ENCODE measurements at places on chromosomes 13 and 19.
A peak's percentile ranks its signal among the peaks of the same experiment; 100 is the strongest.

- DNase-seq: peak; percentile 87
These were observed 15.0 kb downstream of the CIC start for GRCh38 chr19:42284066-42284501.

DNA sequence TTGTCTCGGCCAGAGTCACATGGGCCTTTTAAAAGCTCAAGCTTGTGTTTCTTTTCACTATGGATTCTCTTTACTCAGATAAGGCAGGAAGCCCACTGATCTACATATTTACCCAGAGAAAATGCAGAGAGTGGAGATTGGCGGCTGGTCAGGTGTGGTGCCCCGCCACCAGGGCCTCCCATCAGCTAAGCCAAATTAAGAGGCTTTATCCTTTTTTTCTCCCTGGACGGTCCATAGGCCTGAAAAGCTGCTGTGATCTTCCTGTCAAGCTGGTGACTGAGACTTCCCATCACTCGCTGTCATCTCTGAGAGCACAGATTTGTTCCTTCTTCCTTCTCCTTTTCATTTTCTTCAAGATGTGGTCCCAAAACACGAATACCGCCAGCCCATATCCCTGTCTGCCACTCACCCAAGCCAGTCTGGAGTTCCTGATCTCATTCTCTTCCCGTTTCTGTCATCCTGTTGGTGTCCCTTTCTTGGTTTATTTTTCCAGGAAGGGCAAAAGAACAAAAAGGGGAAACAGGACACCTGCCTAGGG, 1.9 kb downstream of the SAFB start:
- DNase-seq: no peak

DNA sequence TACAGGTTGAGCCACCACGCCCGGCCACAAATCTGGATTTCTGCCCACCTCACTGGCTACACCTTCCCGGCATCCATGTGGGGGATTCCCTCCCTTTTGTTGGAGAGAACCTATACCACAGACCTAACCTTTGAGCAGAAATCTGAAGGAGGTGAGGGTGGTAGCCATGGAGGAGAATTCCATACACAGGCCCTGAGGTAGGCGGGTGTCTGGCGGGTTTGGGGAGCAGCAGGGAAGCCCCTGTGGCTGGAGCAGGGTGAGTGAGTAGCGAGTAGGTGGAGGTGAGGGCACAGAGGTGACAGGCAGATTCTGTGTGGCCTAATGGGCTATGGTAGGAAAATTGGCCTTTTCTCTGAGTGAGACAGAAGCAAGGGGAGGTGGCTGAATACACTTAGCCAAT, 10.6 kb downstream of the EIF3K start:
- no peak for DNase-seq

DNA sequence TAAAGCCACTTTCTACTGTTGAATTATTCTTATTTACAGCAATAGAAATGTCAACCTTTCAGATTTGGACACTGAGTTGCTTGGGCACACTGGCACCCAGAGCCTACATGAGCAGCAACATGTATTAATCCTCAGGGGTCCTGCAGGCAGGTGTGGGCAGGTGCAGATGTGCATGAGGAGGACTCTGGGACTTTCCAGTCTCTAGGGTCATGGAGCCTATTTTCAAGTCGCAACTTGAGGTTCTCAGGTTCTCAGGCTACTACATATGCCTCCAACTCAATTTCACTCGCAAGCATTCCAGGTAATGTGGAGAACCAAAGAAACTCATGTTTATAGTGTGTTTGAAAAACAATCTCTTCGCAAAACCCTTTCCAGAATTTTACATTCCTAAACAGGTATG, 73.2 kb downstream of the STARD13 start:
- no peak for DNase-seq

DNA sequence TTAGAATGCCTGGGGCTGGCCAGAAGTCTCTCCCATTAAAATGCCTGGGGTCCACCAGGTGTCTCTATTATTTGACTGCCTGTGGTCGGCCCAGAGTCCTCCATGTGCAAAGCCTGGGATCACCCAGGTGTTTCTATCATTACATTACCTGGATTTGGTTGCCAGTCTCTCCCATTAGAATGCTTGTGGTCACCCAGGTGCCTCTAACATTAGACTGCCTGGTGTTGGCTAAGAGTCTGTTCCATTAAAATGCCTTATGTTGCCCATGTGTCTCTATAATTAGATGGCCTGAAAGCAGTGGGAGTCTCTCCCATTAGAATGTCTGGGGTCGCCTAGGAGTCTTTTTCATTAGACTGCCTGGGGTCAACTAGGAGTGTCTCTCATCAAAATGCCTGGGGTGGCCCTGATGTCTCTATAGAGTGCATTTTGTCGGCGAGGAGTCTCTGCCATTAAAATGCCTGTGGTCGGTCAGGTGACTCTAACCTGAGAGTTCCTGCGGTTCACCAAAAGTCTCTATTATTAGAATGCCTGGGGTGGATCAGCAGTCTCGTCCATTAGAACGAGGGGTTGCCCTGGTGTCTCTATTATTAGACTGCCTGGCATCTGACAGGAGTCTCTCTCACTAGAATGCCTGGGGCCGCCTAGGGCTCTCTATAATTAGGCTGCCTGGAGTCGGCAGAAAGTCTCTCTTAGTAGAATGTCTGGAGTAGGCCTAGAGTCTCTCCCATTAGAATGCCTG, 1540.5 kb downstream of the UQCRFS1 start:
- DNase-seq: no peak

DNA sequence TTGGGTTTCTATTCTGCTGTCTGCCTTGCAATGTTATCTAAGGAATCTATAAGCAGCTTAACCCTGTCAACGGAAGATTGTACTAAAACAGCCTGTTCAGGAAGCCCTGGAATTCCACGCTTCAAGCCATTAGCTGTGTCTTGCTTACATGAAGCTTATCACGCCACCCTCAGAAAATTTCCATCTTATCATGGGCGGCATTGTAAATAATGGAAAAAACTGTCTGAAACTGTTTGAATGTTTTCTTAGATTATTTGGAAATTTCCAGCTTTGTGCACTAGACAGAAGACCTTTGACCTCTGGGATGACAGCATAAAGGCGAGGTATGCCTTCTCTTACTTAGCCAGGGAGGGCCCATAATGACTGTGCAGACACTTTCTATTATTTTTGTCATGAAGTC, 319.7 kb downstream of the KCNRG start:
- no peak for DNase-seq

DNA sequence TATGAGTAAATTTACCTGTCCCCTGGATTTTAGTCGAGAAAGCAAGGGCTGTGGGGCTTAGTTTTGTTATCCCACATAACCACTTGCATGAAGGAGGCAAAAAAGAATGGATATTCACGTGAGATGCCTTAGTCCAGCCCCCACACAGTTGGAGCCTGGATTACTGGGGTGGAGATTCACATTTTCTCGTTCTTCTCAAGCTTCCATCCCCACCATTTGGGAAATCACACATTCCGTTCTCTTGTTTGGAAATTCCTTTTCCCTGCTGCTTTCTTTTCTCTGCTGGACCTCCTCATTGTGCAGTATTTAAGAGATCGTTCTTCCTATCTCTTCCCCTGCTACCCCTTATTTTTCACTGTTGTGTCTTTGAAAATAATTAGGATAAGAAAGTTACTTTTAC, 45.1 kb upstream of the FARP1 start:
- no peak for DNase-seq

DNA sequence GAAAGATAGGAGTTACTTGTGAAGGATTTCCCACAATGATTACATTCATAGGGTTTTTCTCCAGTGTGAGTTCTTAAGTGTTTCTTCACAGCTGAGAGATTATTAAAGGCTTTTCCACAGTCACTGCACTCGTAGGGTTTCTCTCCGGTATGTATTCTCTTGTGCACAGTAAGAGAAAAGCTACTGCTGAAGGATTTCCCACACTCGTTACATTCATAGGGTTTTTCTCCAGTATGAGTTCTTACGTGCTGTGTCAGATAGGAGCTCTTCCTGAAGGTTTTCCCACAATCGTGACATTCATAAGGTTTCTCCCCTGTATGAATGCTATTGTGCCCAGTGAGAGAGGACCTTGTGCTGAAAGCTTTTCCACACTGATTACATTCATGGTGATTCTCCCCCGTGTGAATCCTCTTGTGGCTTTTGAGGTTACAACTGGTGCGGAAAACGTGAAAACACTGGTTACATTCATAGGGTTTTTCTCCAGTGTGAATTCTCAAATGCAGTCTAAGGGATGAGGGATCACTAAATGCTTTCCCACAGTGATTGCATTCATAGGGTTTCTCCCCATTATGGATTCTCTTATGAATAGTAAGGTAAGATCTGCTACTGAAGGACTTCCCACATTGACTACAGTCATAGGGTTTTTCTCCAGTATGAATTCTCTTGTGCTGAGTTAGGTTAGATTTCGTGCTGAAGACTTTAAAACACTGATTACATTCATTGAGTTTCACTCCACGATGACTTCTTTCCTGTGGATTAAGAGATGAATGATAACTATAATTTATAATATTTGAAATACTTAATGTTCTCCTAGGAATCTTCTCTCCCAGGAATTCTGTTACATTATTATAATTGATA, 20.6 kb downstream of the ZNF558 start:
- no peak for DNase-seq

DNA sequence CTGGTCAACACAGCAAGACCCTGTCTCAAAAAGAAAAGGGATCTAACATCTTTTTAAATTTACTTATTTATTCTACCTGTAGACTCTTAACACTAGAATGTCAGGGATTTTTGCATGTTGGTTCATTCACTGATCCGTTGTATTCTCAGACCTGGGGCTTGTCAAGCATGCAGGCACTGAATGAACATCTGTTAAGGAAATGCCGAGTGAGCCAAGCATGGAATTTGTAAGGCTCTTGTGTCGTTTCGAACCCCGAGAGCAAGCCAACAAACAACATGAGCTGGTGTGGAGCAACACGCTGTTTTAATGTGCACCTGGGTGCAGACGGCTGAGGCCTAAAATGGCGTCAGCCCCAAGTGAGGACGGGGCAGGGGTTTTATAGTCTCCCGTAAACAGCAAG, 10.0 kb upstream of the OR1M1 start:
- DNase-seq: no peak

- DNase-seq: no peak
These were observed 35.6 kb upstream of the GPR183 start for GRCh38 chr13:99342723-99343315.

DNA sequence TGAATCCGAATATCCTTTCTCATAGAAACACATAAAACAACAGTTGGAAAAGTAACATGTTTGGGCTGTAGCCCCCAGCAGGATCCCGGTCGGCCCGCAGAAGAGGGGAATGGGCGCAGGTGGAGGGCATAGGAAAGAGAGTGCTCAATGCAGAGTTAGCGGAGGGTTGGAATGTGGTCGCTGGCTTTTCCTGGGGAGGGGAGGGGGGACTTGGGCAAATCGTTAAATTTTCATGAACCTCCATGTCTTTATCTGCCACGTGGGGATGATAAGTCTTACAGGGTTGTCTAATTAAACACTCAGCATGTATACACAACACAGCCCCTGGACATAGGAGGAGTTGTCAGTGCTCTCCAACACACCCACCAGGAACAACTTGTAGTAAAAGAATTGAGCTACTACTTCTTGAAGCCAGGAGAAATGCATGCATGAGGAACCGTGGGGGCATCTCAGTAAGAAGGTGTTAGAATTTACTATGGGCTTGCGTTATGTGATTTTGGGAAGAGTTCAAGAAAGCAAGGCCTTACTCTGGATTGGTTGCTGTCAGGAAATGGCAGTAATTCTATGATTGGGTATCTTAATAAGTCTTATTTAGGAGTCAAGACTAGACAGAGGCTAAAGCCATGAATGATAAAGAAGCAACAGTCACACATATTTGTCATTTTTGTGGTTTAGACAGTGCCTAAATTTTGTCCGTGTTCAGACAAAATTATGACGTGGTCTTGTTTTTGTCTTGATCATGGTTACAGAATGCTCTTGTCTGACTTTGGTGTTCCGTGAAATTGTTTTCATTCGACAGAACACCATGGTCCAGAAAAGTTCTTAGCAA, 671 bp upstream of the SLC46A3 start:
- DNase-seq: no peak

GRCh38 chr19:55492362-55492944, 4.2 kb downstream of the SSC5D start:
- DNase-seq: no peak

GRCh38 chr19:40510526-40511115, 43.8 kb downstream of the SPTBN4 start:
- no peak for DNase-seq

DNA sequence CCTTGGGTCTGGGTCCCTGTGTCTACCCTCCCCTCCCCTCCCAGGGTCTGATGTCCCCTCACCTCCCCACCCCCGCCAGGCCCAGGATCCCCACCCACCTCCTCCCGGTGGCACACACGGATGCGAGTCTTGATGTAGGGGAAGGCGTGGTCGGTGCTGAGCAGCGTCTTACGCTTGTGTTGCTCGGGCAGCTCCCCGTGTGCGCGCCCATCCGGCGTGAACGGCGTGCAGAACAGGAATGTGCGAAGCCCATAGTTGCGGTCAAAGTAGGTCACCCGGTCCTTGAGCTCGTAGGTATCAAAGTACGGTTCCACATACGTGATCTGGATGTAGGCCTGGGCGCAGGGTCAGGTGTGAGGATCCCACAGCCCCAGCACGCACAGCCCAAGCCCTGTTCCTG, 4.4 kb upstream of the KANK2 start:
- no peak for DNase-seq

DNA sequence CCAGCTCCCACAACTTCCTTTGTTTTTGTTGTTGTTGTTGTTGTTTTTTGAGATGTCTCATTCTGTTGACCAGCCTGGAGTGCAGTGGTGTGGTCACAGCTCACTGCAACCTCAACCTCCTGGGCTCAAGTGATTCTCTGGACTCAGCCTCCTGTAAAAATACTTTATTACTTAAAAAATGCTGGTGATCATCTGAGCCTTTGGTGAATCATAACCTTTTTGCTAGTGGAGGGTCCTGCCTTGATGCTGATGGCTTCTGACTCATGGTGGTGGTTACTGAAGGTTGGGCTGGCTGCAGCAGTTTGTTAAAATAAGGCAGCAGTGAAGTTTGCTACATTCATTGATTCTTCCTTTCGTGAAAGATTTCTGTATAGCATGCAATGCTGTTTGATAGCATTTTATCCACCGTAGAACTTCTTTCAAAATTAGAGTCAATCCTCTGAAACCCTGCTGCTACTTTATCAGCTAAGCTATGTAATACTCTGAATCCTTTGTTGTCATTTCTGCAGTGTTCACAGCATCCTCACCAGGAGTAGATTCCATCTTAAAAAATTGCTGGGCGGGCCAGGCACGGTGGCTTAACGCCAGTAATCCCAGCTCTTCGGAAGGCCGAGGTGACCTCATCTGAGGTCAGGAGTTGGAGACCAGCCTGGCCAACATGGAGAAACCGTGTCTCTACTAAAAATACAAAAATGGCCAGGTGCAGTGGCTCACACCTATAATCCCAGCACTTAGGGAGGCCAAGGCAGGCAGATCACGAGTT, 18.0 kb downstream of the ARHGAP35 start:
- DNase-seq: no peak

All from GM18507 (cell line).